Stimulated activated CD8-positive, alpha-beta memory T cell treated with anti-CD3 and anti-CD28 coated beads, Interleukin-2, amount 100 ng/mL, for 48 hours (primary cell): ENCODE measurements at places on chromosomes 1 and 21.

GRCh38 chr1:244301595-244302130 is 150.0 kb downstream of the ADSS2 start:
- no peak for DNase-seq

- no peak for DNase-seq
These were observed 38.3 kb upstream of the SLC9A1 start for GRCh38 chr1:27193194-27193593.

DNA sequence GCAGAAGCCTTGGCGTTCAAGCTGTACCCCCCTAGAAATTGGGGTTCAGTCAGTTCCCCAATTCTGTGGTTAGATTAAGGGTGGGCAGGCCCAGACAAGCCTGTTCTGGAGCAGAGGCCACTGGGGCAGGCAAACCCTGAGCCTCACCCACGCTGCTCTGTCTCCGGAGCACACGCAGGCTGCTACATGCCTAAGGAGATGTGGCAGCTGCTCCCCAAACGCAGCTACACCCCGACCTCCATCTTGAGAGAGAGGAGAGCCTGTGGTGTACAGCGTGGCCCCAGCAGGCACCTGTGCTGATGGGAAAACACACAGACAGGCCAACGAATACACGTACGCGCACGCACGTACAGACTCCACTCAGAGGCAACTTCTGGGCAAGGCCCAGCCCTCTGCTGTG is 33.9 kb upstream of the GRHL3 start:
- no peak for DNase-seq

- DNase-seq = no peak
These were observed 37.9 kb upstream of the FOXE3 start for GRCh38 chr1:47378147-47378546.

DNA sequence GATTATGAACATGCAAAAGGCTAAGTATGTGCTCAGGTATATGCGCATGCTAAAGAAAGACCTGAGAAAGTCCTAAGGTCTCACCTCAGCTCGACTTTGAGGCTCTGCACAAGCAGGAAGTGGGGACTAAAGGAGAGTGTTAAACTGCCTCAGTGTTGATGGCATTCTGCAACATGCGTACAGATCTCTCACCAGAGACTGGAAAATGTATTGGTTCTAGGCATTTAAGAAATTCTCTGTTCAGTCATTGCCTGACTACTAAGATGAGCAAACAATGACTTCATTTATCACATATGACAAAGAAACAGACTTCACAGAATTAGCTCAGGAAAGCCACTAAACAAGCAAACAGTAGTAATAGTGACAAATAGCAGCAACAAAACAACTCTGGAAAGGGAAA is 90.8 kb downstream of the USH2A start:
- DNase-seq = no peak

- DNase-seq = no peak
These were observed 29.1 kb upstream of the C21orf91 start for GRCh38 chr21:17848228-17848627.

- DNase-seq = no peak
These were observed 57.1 kb downstream of the FAAP20 start for GRCh38 chr1:2137257-2138121.

DNA sequence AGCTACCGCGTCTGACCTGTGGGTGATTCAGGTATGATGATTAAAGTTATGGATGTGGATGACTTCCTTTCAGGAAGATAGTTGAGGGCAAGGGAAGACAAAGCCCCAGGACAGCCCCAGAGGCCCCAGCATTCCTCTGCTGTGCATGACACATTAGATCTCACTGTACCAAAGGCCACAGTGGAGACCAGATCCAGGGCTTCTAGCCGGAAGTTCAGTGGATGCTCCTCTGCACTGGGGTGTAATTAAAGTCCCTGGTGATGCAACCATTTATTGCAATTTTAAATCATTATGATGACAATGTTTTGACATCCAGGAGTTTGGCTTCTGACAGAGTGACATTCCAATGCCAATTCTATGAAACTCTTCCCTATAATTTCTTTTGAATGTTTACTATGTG is 5.0 kb downstream of the C4BPA start:
- no peak for DNase-seq

- DNase-seq = no peak
These were observed 14.7 kb upstream of the LY9 start for GRCh38 chr1:160781186-160781766.

DNA sequence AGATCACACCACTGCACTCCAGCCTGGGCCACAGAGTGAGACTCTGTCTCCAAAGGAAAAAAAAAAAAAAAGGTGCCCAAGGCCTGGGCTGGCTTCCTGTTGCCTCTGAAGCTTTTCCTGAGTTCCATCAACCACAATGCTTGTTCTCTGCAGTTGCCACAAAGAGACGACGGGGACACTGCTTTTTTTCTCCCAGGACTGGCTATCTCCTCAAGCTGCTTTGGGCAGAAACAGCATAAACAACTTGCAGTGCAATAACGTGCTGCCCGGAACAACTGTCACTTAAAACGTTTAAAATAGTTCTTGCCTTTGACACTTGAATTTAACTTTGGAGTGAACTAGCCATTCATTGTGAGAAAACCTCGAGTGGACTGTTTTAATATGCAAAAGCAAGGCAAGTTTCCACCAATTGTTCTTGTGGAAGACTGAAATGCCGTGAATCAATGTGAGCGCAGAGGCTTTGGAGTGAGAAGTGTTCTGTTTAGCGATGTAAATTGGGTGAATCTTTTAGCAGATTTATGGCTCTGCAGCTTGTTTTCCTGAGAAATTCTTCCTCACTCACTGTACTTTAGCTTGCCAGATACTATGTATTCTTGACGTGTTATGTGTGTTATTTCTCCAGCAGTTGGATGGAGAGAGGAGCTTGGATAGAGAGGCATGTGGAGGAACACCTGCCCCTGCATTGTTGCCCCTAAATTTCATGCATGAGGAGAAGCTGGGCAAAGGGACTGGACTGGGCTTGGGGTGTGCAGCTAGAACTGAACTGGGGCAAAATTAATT is 188.1 kb upstream of the KIAA0040 start:
- no peak for DNase-seq

DNA sequence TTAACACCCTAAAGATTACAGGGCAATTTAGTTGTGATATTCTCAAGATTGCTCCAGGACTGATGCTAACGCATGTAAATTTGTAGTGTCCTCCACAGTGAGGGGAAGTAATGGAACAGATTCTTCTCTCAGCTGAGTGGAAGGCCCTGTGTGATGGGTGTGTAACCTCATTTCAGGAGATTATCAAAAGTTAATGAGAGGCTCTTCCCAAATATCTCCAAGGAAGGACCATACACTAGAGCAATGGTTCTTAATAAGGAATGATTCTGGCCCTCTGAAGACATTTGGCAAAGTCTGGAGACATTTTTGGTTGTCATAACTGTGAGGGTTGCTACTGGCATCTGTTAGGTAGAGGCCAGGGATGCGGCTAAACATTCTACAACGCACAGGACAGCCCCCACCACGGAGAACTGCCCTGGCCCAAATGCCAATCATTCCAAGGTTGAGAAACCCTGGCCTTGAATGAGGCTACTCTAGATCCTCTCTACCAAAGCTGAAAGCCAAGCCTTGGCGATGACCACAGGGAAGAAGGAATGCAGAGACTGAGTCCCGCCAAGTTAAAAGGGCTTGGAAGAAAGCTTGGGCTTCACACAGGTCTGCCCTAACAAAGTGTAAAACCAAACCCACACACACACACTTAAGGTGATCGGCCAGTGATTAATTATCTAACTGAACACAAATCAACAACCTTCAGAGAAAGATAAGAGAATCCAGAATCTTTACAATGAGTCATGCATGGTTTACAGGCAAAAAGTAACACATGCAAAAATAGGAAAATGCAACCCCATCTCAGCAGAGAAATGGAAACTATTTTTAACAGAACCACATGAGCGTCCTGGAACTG is 135.8 kb downstream of the SYF2 start:
- DNase-seq = no peak

DNA sequence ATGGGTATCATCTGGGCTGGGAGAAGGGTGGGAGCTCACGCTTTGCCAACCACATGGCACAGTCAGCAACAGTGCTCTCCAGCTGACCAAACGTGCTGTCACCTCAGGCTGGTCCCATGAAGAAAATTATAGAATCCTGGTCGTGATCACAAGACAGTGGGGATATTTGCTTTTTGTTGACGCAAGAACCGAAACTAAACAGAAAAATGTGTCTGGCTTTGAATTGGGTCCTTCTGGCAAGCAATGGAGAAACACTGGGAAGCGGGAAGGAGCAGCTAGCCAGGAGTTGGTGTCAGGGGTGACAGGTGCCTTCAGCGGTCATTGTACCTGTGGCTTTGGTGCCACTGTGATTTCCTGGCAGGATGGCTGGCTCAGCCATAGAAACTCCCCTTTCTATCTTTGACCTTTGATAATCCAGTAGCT is 304.8 kb downstream of the PAPPA2 start:
- no peak for DNase-seq

DNA sequence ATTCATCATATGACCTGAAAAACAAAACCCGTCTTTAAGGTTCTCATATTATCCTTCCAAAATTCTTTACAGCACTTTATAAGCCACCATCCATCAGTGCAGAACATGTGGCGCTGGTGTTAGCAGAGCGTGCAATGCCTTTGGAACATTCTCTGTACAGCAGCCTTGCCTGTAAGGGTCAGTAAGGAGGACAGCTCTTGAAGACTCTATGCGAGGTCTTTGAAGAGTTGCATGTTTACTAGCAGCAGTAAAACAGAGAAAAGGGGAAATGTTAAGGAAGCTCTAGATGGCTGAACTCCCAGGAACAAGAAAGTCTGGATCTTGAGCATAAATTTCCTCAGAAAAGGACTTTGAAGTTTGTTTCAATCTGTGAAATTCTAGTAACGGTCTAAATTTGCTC is 365.6 kb downstream of the DUSP10 start:
- no peak for DNase-seq

DNA sequence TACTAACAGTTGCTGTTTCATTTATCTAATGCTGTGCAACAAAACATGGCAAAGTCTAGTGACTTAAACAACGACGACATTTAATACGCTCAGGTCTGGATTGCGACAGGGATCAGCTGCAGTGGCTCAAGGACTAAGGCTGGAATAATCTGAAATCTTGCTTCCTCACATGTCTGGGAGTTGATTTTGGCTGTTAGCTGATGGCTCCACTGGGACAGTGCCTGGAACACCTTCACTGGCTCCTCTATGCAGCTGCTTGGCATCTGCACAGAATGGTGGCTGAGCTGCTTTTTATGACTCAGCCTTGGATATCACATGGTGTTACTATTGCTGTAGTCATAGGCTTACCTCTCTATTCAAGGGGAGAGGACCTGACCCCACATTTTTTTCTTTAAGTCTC is 24.0 kb upstream of the BTG3 start:
- DNase-seq = no peak

DNA sequence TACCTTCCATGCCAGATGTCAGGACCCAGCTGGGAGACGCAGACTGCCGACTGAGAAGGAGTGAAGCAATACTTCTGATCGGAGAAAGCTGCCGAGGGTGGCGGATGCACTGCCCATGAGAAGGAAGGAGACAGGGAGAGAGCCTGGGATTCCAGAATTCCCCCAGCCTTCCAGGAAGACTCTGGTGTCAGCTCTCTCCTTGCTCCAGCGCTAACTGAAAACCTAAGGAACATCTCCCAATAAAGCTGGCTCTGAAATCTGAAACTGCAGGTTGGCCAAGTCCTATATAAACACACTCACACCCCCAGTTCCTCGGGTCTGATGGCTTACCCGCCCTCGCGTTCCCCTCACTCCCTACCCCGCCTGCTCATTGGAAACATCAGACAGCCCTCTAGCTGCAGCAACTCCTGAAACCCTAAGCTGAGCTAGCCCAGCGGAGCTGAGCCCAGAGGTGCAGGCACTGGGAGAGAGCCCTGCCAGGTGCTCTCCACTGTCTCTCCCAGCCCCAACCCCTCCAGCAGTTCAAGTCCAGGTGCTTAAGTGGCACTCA is 52.3 kb downstream of the PLEKHA6 start:
- no peak for DNase-seq

DNA sequence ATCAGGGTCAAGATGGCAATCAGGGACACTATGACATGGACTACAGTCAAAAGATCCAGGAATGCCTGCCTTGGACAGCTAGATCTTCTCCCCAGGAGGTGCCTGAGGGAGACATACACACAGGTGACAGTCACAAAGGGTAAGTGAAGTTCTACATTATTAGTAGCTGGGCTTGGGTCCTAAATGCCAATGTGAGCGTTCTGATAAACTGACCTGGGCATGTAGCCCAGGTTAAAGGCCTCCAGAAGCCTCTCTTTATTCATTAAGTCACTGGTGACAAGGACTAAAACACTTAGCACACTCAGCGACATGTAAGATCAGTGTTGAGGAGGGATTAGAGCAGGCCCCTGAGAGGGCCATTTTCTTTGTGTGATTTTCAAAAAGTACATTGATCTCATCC is 48.9 kb upstream of the HSD17B7 start:
- DNase-seq = no peak

GRCh38 chr21:36642777-36643176 is 56.1 kb upstream of the SIM2 start:
- no peak for DNase-seq

- DNase-seq = no peak
These were observed 15.8 kb downstream of the RNF223 start for GRCh38 chr1:1058088-1058905.

DNA sequence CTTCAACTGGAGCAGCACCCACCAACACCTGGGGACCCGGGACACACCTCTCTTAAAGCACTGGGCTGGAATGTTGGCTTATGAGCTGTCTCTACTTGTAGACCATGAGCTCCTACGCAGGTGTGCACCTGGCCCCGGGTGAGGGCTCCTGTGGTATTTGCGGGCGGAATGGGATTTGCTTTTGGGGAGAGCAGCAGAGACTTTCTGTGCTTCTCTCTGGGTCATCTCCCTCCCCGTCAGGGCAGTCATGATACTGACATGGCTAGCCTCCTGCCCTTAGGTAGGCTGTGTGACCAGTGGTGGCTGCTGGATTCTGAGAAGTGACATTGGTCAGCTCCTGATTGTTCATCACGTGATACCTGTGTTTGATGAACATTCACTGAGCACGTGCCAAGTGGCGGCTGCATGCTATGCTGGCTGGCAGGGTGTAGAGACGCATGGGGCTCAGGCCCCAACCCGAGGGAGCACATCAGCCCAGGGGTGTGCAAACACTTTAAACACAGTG is 9.0 kb upstream of the ZBTB21 start:
- DNase-seq = no peak

GRCh38 chr1:211497489-211498045 is 5.6 kb upstream of the RD3 start:
- DNase-seq = no peak

DNA sequence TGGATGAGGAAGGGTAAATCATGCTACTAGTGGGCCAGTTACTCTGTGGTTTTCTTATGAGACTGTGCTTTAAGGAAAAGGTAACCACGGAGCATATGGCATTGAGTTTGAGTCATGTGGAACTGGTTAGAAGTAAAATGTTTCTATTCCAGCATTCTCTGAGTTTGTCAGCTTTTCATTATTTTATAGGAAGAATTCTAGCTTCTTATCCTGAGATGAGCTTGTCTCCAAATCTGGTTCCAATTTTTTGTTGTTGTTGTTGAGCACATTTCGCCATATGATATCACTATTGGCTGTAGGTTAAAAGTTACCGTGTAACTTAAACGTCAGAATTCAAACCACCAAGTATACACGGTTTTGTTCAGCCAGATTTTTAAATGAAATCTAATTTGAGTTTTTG is 69.9 kb downstream of the ATF6 start:
- no peak for DNase-seq
